Neuronal stem cell (in vitro differentiated cells): ENCODE measurements at places on chromosomes 6 and 20.

DNA sequence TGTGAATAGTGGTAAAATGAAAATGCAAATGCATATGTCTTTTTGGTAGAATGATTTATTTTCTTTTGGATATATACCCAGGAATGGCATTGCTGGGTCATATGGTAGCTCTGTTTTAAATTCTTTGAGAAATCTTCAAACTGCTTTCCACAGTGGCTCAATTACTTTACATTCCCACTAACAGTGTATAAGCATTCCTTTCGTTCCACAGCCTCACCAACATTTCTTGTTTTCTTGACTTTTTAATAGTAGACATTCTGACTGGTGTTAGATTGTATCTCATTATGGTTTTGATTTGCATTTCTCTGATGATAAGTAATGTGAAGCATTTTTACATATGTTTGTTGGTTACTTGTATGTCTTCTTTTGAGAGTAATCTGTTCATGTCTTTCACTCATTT, 144.0 kb downstream of the SIM1 start:
- H3K27me3 ChIP-seq, result no peaks in the 10 kb centered on the region
- DNase-seq, result no peak
- no peaks in the 10 kb centered on the region for H3K4me1 ChIP-seq
- no peaks in the 10 kb centered on the region for H3K36me3 ChIP-seq
- no peak overlapping the region for H3K27ac ChIP-seq

DNA sequence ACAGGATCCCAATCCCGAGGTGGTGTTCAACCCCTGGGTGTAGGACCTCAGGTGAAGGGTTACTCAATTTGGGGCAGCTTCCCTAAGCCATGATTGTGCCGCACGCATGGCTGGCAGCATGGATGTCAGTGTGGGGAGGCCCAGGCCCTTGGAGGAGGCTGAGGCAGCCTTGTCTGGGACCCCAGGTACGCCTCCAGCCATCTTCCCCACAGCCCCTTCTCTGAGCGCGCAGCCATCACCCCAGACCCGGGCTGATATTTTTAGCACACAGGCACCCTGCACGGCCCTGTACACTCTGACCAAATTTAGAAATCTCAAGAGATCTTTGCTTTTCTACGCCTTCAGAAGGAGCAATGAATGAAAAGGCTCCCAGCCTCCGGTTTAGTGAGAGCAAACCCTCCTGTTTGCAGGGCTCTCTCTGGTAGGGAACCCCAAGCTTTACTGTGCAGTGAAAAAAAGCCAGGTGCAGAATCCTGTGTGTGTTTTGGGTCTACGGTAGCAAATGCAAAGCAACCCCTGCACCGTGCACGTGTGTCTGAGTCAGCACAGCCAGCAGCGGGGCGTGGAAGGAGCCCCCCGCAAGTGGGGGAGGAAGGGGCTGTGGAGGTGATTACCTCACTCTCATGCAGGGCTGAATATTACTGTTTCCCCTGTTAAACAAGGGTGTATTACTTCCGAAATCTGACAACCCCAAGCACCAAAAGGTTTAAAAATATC, 44.3 kb downstream of the CTCFL start:
- H3K27me3 ChIP-seq, result no peaks in the 10 kb centered on the region
- no peak overlapping the region for H3K4me3 ChIP-seq
- no peak overlapping the region for H3K27ac ChIP-seq
- no peaks in the 10 kb centered on the region for H3K36me3 ChIP-seq
- H3K4me1 ChIP-seq, result peaks cover 11% of the 10 kb centered on the region

DNA sequence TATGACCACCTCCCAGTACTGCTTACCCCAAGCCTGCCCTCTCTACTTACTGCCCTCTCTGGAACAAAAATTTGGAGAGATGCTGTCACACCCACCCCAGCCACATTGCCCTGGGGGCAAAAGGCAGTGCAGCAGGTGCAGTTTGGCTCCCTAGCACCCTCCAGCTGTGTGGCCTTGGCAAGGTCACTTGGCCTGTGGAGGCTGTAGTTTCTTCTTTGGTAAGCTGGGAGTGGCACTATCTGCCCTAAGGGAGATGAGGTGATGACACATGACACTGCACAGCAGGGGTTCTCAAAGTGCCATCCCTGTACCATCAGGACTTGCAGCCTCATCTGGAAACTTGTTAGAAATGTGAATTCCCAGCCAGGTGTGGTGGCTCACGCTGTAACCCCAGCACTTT, 44.8 kb downstream of the TAF8 start:
- H3K36me3 ChIP-seq, result no peaks in the 10 kb centered on the region
- H3K27me3 ChIP-seq, result no peaks in the 10 kb centered on the region
- no peak overlapping the region for H3K27ac ChIP-seq
- no peak for DNase-seq
- no peak overlapping the region for H3K4me3 ChIP-seq
- H3K4me1 ChIP-seq, result peaks cover 2% of the 10 kb centered on the region

DNA sequence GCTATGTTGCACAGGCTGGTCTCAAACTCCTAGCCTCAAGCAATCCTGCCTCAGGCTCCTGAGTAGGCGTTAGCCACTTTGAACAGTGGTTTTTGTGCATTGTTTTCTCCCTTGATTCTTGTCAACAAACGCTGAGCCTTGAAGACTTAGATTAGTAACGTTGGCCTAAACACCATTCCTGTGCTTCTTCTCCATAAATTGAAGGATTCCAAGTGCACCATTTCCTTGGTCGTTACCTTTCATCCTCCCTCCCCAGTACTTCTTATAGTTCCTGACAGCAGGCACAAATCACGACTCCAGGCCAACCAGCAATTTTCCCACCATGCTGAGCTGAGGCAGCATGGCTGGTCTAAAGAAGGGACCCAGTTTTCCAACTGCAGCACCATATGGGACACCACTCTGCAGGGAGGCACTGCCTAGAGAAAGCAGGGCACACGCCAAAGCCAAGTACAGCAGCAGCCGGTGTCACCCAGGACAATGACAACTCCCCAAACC, 8.9 kb downstream of the RPS10 start:
- no peak for DNase-seq
- no peak overlapping the region for H3K27ac ChIP-seq
- H3K36me3 ChIP-seq, result peaks cover 87% of the 10 kb centered on the region
- no peaks in the 10 kb centered on the region for H3K4me1 ChIP-seq
- H3K27me3 ChIP-seq, result no peaks in the 10 kb centered on the region

GRCh38 chr6:152993431-152993830, 9.1 kb downstream of the MTRF1L start:
- H3K27ac ChIP-seq, result no peak overlapping the region
- no peaks in the 10 kb centered on the region for H3K27me3 ChIP-seq
- H3K4me1 ChIP-seq, result no peaks in the 10 kb centered on the region
- H3K36me3 ChIP-seq, result peaks cover 13% of the 10 kb centered on the region
- DNase-seq, result no peak
- no peak overlapping the region for H3K4me3 ChIP-seq

- H3K4me3 ChIP-seq, result no peak overlapping the region
- no peaks in the 10 kb centered on the region for H3K36me3 ChIP-seq
- H3K27me3 ChIP-seq, result no peaks in the 10 kb centered on the region
- H3K4me1 ChIP-seq, result no peaks in the 10 kb centered on the region
- DNase-seq, result no peak
- H3K27ac ChIP-seq, result no peak overlapping the region
Observed at GRCh38 chr6:106173124-106173879, 87.2 kb downstream of the PRDM1 start.
